Uterus (tissue), 4 donors: ENCODE measurements at places on chromosomes 7 and 10. TPM values are rescaled to one million over a fixed set of nuclear protein-coding genes. Genes with fewer than 3 reads are reported as not detected.

TEX47 gene
- total RNA-seq: not detected

PHYH gene
- total RNA-seq: 94.1 TPM

DNA sequence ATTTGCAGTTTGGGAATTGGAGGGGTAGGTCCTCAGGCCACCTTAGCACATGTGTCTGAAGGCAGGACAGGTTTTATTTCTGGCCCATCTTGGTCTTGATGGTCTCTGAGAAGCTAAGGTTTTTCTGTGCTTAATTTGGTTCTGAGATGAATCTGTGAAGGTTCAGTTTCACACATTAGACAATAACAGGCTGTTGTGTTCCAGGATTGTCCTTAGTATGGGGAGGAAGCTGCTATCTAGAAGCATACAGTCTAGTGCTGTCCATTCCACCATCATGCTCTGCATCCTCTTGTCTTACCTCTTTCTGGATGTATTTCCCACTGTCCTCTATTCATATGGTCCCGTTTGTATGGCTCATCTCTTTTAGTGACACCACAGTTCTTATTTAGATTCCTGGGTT lies 7.1 kb downstream of the UBE2D1 start:
- no peak for DNase-seq

DNA sequence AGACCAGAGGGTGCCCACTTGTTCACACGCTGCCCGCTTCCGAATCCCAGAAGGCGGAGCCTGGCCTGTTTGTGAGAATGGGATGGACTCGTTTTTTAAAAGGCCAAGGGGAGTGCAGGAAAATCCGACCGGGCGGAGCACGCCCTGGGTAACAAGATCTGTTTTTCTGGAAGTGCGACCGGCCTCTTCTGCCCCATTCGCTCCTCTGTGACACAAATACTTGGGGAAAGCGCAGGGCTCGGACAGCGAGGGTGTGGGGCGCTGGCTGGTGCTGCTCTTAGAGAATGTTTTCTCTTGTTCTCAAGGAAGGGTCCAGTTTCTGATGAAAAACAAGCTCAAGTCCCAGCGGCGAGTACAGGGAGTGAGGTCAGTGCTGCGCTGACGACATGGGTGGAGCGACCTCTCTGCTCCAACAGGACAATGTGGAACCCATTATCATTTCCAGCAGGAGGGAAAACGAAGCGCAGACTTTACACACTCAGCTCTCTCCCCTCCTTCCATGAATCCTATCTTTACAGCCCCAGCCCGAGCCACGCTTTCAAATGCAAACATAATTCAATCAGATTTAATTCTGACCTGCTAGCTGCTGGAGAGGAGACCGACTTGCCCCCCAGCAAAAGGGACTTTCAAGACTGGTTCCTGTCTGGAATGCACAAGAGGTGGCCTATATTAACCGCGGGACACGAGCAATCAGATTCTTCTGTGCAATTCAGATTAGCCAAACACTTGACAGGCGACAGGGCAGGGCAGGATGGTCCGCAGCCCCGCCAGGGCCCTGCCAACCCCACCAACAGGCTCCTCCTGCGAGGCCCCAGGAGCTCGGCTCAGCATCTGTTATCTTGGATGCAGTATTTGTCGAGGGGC lies 1.1 kb downstream of the RADIL start:
- peak; percentile 79 for DNase-seq

DNA sequence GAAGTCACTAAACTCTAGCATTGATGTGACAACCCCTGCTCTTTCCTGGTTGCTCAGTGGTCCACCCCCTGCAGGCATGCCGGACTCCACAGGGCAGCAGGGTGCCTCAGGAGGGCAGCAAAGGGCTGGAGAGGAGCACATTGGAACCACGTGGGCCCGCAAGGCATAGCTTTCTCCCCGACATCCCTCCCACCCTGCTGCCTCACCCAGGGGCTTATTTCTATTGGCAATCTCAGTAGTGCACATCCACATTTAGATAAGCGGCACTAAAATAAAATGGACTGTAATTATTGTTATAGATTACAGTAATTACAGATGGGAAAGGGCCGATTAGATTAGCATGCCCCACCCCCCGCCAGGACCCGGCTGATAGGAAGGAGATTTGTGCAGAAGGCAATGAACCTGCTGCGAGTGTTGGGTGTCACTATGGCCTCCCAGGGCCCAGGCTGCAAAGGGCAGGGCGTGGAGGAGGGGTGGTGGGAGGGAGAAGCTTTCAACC lies 580.1 kb downstream of the GRID1 start:
- no peak for DNase-seq
